ENCODE measurements at places on chromosomes 1 and 21.
A peak's percentile ranks its signal among the peaks of the same experiment; 100 is the strongest.

DNA sequence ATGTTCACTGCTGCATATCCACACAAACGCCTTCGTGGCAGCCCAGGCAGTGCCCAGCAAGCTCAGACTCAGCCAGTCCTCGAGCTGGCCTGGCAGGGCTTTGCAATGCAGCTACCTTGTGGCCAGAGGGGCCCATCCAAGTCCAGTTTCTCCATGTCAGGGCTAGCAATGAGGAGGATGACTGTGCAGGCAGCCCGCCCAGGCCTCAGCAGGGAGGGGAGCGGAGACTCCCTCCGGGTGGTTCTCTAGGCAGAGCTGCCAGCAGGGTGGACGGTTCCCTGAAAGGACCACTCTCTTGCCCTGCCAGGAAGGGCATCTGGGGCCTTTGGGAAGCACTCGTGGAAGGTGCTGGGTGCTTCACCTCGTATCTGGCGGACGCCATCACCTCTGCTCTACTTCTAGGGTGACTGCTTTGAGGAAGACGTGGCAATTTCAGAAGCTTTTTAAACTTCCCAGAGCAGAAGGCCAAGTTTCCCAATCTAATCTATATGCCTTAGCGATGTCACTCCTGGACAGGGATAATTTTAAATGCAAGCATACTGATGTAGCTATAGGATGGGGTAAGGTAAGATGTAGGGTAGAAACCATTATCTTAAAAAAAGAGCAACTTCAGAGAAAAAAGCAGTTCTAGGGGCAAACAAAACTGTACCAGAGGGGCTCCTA lies 56.2 kb downstream of the RUNX1 start:
- DNase-seq = no peak

DNA sequence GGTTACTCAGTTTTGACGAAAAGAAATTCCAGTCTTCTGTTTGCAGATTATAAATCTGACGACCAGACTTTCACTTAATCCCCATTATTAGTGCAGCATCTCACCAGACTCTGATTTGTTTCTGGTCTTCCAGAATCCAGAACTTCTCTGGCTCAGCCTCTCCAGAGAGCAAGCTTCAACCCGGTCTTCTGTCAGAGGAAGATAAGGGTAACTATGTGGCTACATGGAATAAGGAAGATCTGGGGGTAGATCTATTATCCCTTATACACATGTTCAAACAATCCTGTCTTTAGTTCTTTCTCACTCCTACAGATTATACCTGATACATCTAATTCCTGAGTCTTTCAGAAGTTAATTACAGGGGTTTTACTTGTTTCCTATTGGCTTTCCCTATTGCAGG lies 9.9 kb downstream of the PHTF1 start:
- no peak for DNase-seq

DNA sequence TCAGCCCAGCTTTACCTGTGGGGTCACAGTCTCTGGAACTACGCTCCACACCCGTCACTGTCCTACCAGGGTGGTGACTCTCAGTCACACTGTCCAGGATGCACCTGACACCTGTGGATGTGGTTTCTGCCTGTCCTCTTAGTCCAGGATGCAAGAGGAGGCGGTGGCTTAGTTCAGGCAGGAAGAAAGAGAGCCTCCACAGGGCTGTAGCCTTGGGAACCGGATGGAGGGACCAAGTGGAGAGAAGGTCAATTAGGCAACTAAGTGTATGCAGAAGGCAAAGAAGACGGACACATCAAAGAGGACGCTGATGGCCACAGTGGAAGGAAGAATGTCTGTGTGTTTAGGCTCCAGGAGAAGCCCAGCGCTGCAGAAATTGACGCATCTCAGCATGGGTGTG lies 153.9 kb upstream of the IRF2BP2 start:
- no peak for DNase-seq

DNA sequence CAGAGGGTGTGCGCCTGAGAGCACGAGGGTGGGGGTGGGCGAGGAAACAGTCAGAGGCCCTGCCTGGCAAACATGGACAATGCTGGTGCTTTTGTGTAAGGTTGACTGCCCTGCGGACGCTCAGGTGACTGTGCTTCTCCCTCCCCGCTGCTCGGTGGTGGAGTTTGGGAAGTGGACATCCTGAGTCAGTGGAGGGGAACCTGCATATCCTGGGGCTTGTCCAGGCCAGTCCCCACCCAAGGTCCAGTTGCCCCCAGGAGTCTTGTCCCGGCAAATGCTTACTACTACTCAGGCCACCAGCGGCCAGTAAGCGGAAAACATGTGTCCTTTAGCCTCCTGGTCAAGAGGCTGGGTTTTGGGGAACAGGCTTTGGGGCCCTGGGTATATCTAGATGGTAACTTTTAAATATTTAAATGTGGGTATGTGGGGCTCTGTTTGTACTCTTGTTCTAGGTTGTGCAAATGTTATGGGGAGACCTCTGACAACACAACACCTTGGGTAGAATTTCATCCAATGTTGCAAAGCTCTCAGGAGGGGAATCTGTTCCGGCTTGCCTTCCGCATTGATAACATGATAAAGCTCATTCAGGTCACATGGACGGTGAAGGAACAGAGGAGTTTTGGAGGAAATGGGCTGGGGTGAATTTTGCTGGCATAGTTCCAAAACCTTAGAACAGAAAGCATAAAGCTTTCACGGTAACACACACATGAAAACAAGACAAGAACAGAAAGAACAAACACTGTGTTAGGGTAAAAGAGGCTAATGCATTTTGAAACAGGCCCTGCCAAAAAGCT lies 364.9 kb downstream of the PRDM2 start:
- DNase-seq = no peak

- no peak for DNase-seq
These were observed 89.5 kb downstream of the VWA5B1 start for GRCh38 chr1:20380175-20380574.

DNA sequence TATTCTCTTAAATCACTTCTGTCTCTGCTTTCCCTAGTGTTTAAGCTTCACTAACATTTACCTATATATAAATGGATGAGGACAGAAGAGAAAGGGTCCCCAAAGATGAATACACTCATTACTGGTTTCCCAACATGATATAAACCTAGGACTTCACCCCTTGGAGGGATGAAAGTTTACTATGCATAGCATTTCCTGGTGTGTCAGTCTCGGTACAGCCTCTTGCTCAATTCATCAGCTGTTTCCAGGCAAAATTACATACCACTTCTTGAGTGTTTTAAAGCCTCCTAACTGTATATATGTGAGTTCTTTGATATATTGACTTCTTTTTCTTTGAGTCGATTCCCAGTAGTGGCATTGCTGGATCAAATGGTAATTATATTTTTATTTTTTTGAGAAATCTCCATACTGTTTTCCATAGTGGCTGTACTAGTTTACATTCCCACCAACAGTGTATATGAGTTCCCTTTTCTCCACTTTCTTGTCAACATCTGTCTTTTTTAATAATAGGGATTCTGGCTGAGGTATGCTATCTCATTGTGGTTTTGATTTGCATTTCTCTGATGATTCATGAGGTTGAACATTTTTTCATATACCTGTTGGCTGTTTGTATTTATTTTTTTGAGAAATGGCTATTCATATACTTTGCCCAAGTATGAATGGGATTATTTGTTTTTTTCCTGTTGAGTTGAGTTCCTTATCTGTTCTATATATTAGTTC lies 259.3 kb upstream of the CACYBP start:
- no peak for DNase-seq

DNA sequence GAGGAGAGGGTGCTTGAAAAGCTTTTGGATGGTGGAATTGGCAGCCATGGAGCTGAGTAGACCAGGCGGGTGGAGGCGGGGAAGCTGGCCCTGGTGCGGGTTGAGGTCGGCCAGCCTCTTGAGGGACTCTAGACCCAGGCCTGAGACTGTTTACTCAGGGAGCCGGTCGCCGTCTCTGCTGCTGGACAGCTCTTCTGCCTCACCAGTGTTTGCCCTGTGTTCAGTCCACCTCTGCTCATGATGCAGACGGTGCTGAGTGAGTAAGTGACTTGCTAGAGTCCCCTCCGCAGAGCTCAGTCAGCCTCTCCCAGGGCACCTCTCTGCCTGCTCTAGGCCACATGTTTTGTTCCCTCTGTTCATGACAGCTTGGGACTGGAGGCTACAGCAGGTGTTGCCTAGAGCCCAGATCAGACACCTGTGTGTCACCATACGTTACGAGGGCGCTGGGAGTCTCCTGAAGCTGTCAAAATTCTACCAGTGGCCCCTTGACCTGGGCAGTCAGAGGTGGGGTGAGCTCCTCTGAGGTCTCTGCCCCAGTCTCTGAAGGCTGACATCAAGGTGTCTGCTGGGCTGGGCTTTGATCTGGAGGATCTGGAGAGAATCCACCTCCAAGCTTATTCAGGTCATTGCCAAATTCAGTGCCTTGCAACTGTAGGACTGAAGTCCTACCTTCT lies 73.5 kb upstream of the WNT4 start:
- DNase-seq = no peak

DNA sequence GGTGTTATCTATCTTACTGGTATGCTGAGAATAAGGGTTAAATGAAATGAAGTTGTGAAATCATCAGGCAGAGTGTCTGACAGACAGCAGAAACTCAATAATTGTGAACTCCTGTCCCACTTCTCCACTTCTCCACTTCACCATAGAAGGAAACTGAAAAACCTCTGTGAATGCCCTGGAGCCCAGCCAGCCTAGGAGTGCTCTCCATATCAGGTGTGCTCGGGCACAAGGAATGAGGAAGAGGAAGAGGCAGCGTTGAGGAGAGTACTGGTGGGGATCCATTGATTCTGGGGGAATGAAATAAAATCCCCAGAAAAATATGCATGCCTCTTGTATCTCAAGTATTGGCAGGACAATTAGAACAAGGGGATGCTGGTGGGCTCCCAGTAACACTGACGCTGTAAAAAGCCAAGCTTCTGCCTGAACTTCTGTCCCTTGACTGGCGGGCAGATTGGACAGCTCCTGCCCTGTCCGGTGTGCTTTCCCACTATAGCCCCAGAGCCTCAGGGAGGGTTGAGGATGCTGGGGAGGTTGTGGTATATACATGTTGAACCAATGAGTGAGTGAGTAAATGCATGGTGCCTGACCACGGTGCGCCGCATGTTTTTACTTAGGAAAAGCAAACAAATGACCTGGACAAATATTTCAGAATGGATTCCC lies 47.7 kb downstream of the NMNAT2 start:
- no peak for DNase-seq

DNA sequence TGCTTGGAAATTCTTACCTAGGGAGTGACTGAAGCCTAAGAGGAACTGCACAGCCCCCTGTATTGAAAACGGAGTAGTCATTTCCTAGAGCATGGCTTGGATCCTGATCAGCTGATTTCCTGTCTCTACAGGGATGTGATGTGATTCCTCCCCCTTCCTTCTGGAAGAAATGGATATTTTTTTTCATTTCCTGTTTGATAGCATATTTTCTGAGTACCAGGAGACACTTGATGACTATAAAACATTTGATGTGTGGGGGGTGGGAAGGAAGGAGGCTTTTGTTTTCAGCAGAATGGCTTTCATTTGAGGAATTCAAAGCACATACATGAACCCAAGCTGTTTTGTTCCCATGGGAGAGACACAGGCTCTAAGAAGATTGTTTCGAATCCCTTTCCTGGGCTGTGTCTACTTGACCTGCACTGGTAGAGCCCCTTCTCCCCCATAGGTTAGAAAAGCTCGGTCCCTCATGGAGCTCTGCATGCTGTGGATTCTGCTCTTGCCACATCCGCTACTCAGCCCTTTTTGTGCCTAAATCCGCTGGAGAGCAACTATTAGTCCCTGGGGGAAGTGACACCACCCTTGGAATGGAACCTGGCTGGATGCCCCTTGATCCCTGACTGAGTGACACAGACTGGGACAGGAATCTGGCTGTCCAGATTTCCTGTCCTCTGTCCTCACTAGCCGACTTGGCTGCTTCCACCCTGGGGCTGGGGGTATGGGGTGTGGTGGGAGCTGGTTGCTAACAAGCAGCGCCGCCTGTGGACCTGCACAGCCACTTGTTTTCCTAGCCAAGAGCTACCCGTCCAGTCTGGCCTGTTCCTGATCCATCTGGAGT lies 71.8 kb upstream of the MACF1 start:
- DNase-seq = peak; percentile 29

DNA sequence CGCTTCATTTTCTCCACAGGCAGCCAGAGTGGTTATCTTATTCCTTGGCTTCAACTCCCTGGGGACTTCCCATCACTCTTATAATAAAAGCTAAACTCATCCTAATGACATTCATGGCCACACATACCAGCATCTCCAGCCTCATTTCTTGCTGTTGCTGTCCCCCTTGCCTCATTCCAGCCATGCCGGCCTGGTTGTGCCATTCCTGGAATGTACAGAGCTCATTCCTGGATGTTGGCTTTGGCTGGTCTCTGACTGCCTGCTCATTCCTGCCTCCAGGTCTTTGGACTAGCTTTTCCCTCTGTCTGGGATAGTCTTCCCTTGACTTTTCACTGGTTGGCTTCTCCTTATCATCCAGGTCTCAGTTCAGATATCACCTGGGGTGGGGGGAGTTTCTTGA lies 2.4 kb upstream of the PEF1 start:
- DNase-seq = no peak
